Skeletal muscle cell (primary cell): ENCODE measurements at places on chromosomes 7 and 10.

DNA sequence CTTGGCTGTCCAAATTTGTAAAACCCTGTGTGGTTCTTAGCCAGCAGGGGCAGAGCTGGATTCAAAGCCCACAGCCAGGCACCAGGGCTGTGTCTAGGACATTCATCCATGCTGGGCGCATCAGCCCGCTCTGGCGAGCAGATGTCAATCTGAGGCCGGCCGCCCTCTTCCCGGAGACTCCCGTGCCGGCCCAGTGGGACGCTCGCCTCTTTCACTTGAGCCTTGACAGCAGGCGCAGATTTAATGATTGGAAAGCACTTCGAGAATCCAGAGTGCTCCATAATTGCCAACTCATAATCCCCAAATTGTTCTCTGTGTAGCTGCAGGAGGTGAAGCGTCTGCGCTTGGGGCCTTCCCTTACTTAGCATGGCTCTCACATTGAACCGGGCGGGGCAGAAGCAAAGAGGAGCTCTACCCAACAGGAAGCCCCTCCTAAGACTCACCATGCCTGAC, 36.7 kb downstream of the SLIT1 start:
- no peak for DNase-seq

GRCh38 chr10:84158061-84158460, 15.5 kb upstream of the GPR15LG start:
- DNase-seq: no peak

- no peak for DNase-seq
Observed at GRCh38 chr7:40786909-40787308, 652.1 kb downstream of the SUGCT start.

DNA sequence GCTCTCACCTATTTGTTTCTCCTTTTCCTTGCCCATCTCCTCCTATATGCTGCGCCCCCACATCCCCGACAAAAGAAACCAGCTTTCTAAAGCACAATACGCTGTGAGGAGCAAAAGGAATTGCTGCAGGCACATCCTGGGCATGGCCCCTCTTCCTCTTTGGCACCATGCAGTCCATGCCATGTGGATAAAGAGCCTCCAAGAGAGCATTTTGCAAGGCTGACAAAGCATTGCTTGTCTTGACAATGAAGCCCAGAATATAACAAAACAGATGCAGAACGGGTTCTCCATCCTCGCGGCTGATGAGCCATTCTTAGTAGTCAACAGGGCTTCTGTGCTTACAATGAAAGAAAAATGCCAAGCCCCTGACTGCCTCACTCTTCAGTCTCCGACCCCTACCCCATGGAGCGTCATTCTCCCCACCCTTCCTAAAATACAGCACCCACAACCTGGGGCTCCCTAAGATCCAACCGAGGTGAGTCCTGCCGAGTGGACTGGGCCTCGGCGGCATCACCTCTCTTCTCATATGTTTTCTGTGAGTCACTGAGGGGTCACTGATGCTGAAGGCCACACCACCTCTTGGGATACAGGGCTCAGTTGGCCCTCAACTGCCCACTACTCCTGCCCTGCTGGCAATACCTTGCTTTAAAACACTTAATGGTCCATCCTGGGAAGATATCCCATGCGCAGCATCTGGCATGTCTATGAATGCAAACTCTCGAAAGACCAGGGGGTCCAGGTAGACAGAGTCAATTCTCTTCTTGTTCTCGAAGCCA, 47.5 kb downstream of the GSDME start:
- DNase-seq: no peak
